ENCODE measurements at places on chromosomes 3 and 15. TPM values are rescaled to one million over a fixed set of nuclear protein-coding genes. Genes with fewer than 3 reads are reported as not detected.
A peak's percentile ranks its signal among the peaks of the same experiment; 100 is the strongest.

DNA sequence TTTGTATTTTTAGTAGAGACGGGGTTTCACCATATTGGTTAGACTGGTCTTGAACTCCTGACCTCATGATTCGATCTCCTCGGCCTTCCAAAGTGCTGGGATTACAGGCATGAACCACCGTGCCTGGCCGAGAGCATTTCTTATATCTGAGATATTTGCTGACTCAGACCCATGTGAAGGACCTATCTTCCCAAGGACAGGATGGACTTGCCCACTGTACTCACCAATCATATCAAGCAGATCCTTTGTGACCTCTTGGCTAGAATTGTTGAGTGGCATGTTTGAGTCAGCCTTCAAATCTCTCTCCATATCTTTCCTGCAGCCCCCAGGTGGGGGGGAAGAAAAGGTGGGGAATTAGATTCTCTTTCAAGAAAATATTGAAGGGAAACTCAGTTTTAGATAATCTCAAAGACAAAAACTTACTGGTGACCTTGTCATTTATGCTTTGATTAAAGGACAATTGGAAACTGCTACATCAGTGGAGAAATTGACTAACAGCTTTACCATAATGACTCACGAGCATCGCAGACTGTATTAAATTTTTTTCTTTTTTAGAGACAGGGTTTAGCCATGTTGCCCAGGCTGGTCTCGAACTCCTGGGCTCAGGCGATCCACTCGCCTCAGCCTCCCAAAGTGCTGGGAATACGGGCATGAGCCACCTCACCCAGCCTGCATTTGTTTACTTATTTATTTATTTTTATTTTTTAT, 3.1 kb downstream of the C3orf62 start:
- no peak for DNase-seq

DNA sequence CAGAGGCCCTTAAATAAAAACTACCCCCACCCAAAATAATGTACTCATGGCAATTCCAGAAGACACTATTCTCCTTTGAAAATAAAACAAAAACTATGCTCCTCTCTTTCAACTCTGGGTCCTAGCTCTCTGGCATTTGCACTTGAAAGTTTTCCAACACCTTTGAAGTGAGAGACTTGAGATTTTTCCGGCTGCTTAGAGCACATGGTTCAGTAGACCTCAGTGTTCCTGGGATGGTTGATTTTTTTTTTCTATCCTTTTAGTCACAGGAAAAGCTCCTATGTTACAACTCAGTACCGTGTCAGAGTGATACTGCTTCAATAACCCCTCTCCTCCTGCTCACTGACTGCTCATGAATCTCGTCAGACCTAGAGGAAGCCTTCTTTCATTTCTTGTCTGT, 118.3 kb upstream of the TUSC7 start:
- DNase-seq: peak; percentile 7

- DNase-seq: no peak
These were observed 44.7 kb downstream of the NCK1 start for GRCh38 chr3:136906725-136907124.

DNA sequence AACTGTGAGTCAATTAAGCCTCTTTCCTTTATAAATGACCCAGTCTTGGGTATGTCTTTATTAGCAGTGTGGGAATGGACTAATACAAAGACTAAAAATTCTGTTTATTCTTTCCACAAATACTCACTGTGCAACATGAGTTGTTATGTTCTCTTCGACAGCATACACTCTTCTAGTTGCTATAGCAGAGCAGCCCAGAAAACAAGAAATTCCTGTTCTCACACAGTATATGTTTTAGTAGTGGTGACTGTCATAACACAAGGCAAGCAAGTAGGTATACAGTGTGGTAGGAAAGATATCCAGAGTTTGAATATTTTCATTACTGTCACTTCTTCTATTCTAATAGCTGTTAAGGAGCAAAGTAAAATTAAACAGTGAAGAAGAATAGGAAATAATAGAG, 453.3 kb downstream of the ROBO1 start:
- no peak for DNase-seq

GRCh38 chr15:81785679-81786078, 260.1 kb downstream of the MEX3B start:
- no peak for DNase-seq

GRCh38 chr3:5295191-5295690, 107.7 kb downstream of the EDEM1 start:
- no peak for DNase-seq

Gene FBXW12
- 0.29 TPM for polyA plus RNA-seq

Gene REC114
- polyA plus RNA-seq: 0.13 TPM

Gene TRIM42
- polyA plus RNA-seq: not detected
